Hippocampal formation (tissue), 2 donors: ENCODE measurements at places on chromosomes 5 and 9.

- no peak for DNase-seq
Observed at GRCh38 chr5:14944996-14945395, 73.4 kb upstream of the ANKH start.

- DNase-seq: no peak
Observed at GRCh38 chr5:180034564-180034963, 37.0 kb downstream of the RNF130 start.

GRCh38 chr5:134445856-134446818 is 34.5 kb upstream of the CDKN2AIPNL start:
- no peak for DNase-seq

GRCh38 chr9:135950135-135950682 is 11.0 kb downstream of the UBAC1 start:
- DNase-seq: no peak

- DNase-seq: no peak
Observed at GRCh38 chr5:169904059-169904458, 76.2 kb downstream of the INSYN2B start.
